Uterine smooth muscle cell (primary cell): ENCODE measurements at places on chromosomes 3 and 15. TPM values are rescaled to one million over a fixed set of nuclear protein-coding genes. Genes with fewer than 3 reads are reported as not detected.

CCR1 gene
- 0.87 and 2.7 TPM in 2 replicates for total RNA-seq

GOLGA8Q gene
- total RNA-seq: 1.9 and 2.2 TPM in 2 replicates

GTPBP8 gene
- total RNA-seq: 38.6 and 38.8 TPM in 2 replicates

TUSC2 gene
- total RNA-seq: 17.0 and 17.6 TPM in 2 replicates

ZPLD1 gene
- total RNA-seq: 0.62 TPM in 1 of 2 replicates, not detected in the other

BFSP2 gene
- not detected in 2 replicates for total RNA-seq

GOLGA6D gene
- 0.12 TPM in 1 of 2 replicates, not detected in the other for total RNA-seq

IL12A gene
- total RNA-seq: 3.4 and 4.1 TPM in 2 replicates

GPR27 gene
- total RNA-seq: 0.11 and 0.12 TPM in 2 replicates

SLC22A13 gene
- total RNA-seq: 0.22 and 0.25 TPM in 2 replicates

SNRPA1 gene
- 18.4 and 36.4 TPM in 2 replicates for total RNA-seq

ERC2 gene
- total RNA-seq: 0.55 and 0.75 TPM in 2 replicates

C3orf49 gene
- total RNA-seq: not detected in 2 replicates

CHRFAM7A gene
- 1.00 and 1.4 TPM in 2 replicates for total RNA-seq

SST gene
- total RNA-seq: not detected in 2 replicates

MAP6D1 gene
- 1.2 and 2.5 TPM in 2 replicates for total RNA-seq

XYLB gene
- total RNA-seq: 5.4 and 6.1 TPM in 2 replicates

GPR149 gene
- total RNA-seq: not detected in 2 replicates

FBXO40 gene
- under 0.01 TPM in 1 of 2 replicates, not detected in the other for total RNA-seq

LRRC31 gene
- not detected in 2 replicates for total RNA-seq

COLQ gene
- 0.66 and 0.75 TPM in 2 replicates for total RNA-seq

MEGF11 gene
- not detected in 2 replicates for total RNA-seq
